ENCODE measurements at places on chromosomes 5 and 9.

DNA sequence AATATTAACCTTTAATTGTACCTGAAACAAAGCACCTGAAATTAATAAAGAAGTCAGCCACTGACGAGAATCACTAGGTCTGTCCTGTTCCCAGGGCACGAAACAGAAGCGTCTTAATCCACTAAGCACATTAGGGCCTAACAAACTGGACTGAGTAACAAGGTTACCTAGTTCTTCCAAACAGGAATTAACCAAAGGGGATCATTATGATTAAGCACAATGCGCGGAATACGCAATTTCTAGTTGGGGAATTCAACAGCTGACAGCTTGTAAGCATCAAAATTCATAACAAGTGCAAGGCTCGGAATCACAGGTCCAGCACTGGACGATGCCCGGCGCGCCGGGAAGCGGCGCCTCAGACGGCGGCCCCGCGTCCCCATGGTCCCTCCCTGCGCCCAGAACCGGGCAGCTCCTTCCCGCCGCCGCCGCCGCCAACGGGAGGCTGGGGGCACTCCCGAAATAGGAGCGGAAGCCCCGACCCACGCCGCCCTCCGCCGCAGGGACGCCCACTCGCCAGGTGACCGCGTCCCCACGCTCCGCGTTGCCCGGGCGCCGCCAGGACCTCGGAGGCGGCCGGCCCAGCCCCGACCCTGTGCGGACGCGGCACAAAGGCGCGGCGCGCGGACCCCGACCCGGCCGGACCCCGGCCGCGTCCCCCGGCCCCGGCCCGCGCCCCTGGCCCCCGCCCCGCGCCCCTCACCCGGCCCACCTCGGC is 898 bp downstream of the CAMSAP1 start:
- no peak for DNase-seq

GRCh38 chr5:96243203-96243602 is 189.8 kb downstream of the PCSK1 start:
- DNase-seq, result no peak

DNA sequence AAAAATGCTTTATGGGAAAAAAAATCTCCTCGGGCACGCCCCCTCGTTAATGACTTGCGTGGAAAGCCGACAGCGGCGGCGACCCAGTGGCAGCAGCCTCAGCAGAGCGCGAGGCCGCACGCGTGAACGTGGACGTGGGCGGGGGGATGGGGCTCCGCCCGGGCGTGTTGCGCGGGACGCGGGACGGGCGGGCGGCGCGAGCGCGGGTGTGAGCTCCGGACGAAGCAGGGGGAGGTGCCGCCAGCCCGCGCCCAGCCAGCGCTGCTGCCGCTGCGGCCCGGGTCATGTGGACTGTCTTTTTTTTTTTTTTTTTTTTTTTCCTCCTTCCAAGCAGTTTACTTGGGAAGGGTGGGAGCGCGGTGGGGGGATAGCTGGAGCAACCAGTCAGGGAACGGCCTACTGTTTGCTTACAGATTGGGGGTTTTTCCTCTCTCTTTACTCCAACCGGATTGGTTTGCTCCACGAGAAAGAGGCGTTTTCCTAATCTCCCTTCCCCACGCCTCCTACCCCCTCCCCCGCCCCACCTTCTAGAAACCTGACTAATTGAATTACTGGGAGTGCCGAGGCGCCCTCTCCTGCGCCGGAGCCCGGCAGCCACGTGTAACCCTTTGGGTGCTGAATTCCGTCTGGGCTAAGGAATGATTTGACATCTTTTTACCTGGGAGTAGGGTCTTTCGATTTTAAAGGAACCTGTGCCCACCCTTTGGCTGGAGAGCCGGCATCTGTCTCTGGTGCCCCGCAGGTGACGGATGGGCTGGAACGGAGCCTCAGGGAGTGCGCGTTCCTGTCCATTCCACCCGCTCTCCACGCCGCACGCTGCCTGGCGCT is 1.7 kb upstream of the EFNA5 start:
- peak; percentile 83 for DNase-seq

DNA sequence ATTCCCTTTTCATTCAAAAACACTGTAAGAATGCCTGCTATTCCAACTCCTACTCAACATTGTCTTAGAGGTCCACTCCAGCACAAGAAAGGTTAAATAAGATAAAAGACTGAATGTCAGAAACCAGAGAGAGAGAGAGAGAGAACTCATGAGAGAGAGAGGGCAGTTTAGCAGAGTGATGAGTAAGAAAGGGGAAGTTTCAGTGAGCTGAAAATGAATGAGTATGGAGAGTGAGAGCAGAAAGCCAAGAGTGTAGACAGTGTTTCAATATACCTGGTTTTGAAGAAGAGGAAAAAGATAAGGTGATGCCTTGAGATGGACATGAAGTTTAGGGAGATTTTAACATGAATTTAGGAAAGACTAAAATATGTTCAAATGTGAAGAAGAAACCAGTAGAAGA is 528.0 kb upstream of the SEMA6A start:
- DNase-seq, result no peak

GRCh38 chr5:151258201-151258611 is 5.2 kb downstream of the GM2A start:
- no peak for DNase-seq

GRCh38 chr9:14346811-14347405 is 33.0 kb upstream of the NFIB start:
- DNase-seq, result peak; percentile 41

GRCh38 chr9:96309850-96310249 is 7.9 kb upstream of the HSD17B3 start:
- DNase-seq, result no peak

GRCh38 chr5:177997319-177997670 is 1.3 kb upstream of the PROP1 start:
- no peak for DNase-seq

DNA sequence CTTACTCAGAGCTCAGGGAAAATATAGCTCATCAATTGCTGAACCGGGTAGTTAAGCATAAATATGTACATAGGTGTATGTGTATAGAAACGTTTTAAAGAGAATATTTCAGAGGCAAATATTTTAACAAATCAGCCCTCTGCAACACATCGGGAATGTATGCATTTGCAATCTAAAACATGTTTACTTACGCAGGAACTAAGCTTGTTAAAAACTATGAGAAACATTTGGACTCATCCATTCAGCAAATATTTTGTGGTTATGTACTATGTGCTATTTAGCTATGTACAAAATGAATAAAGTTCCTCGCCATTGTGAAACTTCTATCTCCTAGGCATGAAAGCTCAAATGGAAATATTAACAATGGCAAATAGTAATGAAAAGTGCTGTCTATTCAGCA is 469.9 kb downstream of the ARHGEF28 start:
- DNase-seq, result no peak

DNA sequence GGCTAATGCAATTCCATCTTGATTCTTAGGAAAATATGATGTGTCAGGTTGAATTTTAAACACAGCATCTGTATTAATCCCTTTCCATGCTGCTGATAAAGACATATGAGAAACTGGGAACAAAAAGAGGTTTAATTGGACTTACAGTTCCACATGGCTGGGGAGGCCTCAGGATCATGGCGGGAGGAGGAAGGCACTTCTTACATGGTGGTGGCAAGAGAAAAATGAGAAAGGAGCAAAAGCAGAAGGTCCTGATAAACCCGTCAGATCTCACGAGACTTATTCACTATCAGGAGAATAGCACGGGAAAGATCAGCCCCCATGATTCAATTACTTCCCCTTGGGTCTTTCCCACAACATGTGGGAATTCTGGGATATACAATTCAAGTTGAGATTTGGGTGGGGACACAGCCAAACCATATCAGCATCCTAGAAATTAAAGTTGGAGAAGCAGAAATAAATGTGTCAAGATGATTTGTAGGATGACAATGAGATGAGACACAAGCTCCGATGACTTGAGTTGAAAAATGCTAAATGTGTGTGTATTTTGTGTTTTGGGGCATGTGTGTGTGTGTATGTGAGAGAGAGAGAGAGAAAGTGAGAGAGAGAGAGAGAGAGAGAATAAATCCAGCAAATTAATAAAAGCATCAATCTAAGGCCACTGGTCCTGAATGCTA is 48.5 kb upstream of the ANKRD55 start:
- no peak for DNase-seq

DNA sequence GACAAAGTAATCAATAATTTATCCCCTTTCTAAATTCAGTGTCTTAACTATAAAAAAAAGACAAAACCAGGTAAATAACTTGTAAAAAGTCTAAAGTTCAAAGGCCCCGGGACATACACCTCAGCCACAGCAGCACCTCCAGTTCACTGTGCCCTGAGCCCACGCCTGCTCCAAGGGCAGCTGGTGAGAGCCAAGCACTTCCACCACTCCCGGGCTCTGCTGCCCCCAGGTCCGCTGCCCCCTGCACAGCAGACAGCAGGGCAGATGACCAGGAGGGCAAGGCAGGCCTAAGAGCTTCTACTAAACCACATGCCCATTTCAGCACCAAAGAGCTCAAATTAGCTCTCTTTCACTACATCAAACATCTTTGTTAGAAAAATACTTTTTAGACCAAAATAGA is 91.9 kb downstream of the CAMSAP1 start:
- DNase-seq, result no peak

DNA sequence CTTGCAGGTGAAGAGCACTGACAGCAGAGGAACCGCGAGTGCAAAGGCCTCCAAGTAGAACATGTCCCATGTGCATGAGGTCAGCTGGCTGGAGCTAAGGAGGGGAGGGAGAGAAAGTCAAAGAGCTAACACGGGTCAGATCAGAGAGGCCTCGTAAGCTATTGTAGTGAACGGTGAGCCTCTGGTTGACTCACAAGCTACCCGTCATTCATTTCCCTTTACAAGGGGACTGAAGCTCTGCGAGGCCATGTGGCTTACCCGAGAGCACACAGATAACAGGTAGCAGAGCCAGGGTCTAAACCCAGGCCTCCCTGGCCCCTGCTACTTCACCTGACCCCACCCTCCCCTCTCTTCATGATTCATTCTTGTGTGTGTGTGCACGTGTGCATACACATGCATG is 152.7 kb upstream of the ADRA1B start:
- no peak for DNase-seq

DNA sequence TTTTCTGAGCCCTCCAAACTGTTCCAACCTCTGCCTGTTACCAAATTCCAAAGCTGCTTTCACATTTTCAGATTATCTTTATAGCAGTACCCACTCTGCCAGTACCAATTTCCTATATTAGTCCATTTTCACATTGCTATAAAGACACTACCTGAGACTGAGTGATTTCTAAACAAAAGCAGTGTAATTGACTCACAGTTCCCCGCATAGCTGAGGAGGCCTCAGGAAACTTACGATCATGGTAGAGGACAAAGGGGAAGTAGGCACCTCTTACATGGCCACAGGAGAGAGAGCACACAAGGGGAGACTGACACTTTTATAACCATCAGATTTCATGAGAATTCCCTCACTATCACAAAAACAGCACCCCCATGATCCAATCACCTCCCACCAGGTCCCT is 105.0 kb downstream of the DTWD2 start:
- no peak for DNase-seq

GRCh38 chr5:160312960-160313727 is 780 bp upstream of the CCNJL start:
- DNase-seq, result no peak

DNA sequence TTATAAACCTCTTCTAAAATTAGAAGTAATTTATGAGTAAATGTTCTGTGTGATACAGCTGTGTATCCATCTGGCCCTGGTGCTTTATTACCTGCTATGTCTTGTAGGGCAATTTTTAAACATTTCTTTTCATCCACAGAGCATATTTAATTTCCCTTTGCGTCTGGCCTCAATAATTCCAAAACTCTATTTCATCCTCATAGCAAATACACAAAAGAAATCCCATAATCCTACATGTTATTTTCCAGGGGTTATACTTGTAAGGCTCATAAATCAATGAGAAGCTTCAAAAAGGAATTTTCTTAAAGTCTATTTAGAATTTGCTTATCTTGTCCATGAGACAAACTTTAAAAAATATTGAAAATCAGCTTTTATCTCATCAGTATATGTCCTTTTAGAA is 167.0 kb downstream of the TTC39B start:
- no peak for DNase-seq

GRCh38 chr9:128428644-128429512 is 8.2 kb downstream of the CERCAM start:
- DNase-seq, result no peak

GRCh38 chr5:172956936-172957335 is 2.3 kb upstream of the RPL26L1 start:
- no peak for DNase-seq

GRCh38 chr9:86405086-86405491 is 50.9 kb upstream of the TUT7 start:
- no peak for DNase-seq

DNA sequence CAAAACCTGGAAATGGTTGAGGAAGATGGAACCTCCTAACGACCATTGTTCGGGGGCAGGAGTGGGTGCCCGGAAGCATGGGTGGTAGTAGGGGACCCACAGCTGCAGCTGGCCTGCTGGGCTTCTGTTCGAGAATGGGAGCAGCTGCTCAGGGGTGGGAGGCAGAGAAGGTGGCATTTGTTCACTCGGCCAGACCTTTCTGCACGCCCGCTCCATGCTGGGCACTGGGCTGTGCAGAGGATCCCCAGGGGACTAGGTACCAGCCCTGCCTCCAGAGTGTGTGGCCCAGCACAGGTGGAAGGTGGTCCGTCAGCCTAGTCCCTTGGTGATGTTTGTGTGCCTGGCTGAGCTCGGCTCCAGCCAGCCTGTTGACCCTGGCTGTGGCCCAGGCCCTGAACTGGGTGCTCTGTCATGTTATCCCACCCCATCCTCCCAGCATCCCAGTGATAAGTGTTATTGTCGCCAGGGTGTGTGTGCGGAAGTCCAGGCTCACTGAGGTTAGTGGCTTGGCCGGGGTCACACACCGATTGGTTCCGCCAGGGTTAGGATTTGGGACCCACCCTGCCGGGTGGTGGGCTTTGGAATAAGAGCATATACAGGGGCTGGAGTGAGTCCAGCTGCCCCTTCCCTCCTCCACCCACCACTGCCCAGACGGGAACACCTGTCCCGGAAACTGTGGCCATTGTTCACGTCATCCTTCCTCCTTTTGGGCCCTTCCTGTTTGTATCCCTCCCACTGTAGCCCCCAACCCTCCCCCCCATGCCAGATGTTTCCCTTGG is 4.8 kb downstream of the N4BP3 start:
- no peak for DNase-seq

DNA sequence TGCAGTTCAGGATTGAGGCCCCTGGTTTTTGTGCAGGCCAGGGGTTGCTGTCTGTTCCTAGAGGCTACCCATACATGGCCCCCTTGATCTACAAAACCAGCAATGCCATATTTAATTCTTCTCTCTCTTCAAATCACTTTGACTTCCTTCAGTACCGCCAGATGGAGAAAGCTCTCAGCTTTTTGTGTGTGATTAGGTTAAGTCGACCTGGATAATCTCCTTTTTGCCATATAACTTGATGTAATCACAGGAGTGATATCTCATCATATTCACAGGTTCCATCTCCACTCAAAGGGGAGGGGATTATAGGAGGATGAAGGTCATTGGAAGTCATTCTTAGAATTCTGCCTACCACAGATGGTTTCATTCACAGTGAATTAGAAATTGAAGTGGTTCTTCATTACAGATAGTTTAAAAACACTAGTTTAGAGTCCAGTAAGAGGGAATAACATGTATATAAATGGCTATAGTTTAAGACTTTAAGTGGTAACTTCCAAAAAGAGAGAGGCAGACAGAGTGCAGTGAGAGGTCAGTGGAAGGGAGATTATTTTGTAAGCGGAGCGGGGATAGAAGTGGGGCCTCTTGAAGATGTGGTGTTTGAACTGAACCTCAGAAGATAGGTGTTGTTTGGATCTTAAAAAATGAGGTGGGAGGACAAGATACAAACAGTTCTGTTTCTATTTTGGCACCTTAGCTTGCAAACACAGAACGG is 85.9 kb downstream of the GALNT10 start:
- DNase-seq, result no peak

All from NCI-H1105 (cell line).